Activated CD4-positive, alpha-beta T cell treated with anti-CD3 and anti-CD28 coated beads, Interleukin-2, amount 10 ng/mL, durations not matched to agents 24 days and 14 days (primary cell): ENCODE measurements at places on chromosomes 6 and 20. TPM values are rescaled to one million over a fixed set of nuclear protein-coding genes. Genes with fewer than 3 reads are reported as not detected.

DNA sequence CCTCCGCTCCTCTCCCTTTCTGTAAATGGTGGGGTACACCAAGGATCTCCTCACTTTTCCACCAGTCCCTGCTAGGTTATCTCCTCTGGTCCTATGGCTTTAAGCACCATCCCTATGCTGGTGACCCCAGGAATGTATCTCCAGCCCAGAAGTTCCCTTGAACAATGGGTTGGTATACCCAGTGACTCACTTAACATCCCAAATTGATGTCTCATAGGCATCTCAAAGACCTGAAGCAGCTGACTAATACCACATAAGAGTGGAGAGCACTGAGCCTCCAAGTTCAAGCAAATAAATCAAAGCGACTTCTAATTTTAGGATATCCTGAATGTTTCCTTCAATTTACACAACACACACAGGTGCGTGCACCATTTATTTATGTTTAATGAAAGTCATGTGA, 48.3 kb downstream of the ADGRF1 start:
- no peak overlapping the region for H3K4me3 ChIP-seq
- H3K27me3 ChIP-seq: peaks cover 8% of the 10 kb centered on the region
- no peak overlapping the region for H3K27ac ChIP-seq
- no peaks in the 10 kb centered on the region for H3K4me1 ChIP-seq
- DNase-seq: no peak

The RIMS4 gene
- not detected in 2 replicates for total RNA-seq

- H3K4me3 ChIP-seq: no peak overlapping the region
- no peak for DNase-seq
- no peaks in the 10 kb centered on the region for H3K27me3 ChIP-seq
- H3K4me1 ChIP-seq: peaks cover 20% of the 10 kb centered on the region
- H3K36me3 ChIP-seq: no peaks in the 10 kb centered on the region
Observed at GRCh38 chr6:163438940-163439335, 24.4 kb downstream of the QKI start.

DNA sequence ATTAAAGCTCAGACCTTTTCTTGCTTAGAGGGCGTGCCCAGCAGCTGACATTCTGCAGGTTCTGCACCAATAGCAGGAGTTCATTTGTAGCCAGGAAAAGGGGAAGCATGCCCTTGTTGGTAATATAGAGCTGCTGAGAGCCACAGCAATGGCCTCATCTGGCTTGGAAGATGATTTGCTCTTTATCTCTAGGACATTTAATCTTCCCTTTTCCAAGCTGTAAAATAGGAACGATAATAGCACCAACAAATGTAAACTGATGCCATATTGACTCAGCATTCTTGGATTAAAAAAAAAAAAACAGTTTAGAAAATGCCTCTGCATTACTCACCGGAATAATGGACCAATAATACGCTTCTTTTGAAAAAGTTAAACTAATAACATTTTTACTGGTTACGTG, 93.4 kb upstream of the SLC2A12 start:
- no peaks in the 10 kb centered on the region for H3K4me1 ChIP-seq
- no peak for DNase-seq
- peaks cover 12% of the 10 kb centered on the region for H3K27me3 ChIP-seq
- H3K27ac ChIP-seq: no peak overlapping the region

- H3K27ac ChIP-seq: peak overlapping the region; percentile 29
- DNase-seq: no peak
- no peaks in the 10 kb centered on the region for H3K27me3 ChIP-seq
- no peak overlapping the region for H3K4me3 ChIP-seq
- no peaks in the 10 kb centered on the region for H3K36me3 ChIP-seq
Observed at GRCh38 chr6:129501740-129502660, 208.0 kb downstream of the ARHGAP18 start.

The HLA-DRB5 gene
- 5.1 and 6.0 TPM in 2 replicates for total RNA-seq

The GSTA3 gene
- total RNA-seq: not detected in 2 replicates

The CTCFL gene
- not detected in 2 replicates for total RNA-seq

- H3K4me1 ChIP-seq: peaks cover 17% of the 10 kb centered on the region
- no peak for DNase-seq
- peak overlapping the region; percentile 3 for H3K4me3 ChIP-seq
Observed at GRCh38 chr20:53679597-53680309, 86.1 kb upstream of the ZNF217 start.

- no peak for DNase-seq
- H3K27ac ChIP-seq: no peak overlapping the region
- no peak overlapping the region for H3K4me3 ChIP-seq
- peaks cover 4% of the 10 kb centered on the region for H3K27me3 ChIP-seq
Observed at GRCh38 chr6:33757906-33758305, 11.2 kb upstream of the IP6K3 start.

GRCh38 chr6:89610149-89610642, 28.4 kb downstream of the LYRM2 start:
- DNase-seq: peak; percentile 93
- H3K4me1 ChIP-seq: peaks cover 12% of the 10 kb centered on the region
- no peak overlapping the region for H3K27ac ChIP-seq
- no peaks in the 10 kb centered on the region for H3K27me3 ChIP-seq

- no peak for DNase-seq
- H3K4me1 ChIP-seq: no peaks in the 10 kb centered on the region
- no peak overlapping the region for H3K27ac ChIP-seq
- H3K36me3 ChIP-seq: no peaks in the 10 kb centered on the region
- peaks cover 6% of the 10 kb centered on the region for H3K27me3 ChIP-seq
Observed at GRCh38 chr6:100281471-100281901, 183.2 kb downstream of the SIM1 start.

DNA sequence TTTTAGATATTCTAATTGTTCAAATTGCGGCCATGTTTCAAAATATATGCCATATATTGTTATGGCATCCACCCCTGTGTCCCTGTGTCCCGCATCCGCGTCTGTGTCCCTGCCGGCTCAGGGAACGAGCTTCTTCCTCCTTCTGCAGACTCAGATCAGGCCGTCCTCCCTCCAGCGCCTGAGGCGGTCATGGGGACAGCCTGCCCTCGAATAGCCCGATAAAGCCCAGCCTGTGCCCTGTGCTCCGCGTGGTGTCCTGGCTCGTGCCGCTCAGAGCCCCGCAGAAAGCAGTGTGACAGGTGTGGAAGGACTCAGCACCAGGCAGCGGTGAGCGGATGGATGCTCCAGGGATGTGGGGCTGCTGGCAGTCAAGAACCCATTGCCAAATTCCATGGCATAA, 663.4 kb upstream of the DEFB115 start:
- no peaks in the 10 kb centered on the region for H3K36me3 ChIP-seq
- no peak for DNase-seq
- no peak overlapping the region for H3K4me3 ChIP-seq
- H3K4me1 ChIP-seq: no peaks in the 10 kb centered on the region
- no peaks in the 10 kb centered on the region for H3K27me3 ChIP-seq

- H3K4me1 ChIP-seq: no peaks in the 10 kb centered on the region
- DNase-seq: no peak
- no peaks in the 10 kb centered on the region for H3K27me3 ChIP-seq
Observed at GRCh38 chr6:68868646-68869045, 233.6 kb downstream of the ADGRB3 start.

The DNMT3B gene
- 1.1 and 1.3 TPM in 2 replicates for total RNA-seq

GRCh38 chr6:156597095-156597494, 180.1 kb upstream of the ARID1B start:
- no peak overlapping the region for H3K4me3 ChIP-seq
- H3K27ac ChIP-seq: no peak overlapping the region
- DNase-seq: no peak
- H3K4me1 ChIP-seq: no peaks in the 10 kb centered on the region
- peaks cover 11% of the 10 kb centered on the region for H3K27me3 ChIP-seq
- H3K36me3 ChIP-seq: no peaks in the 10 kb centered on the region

DNA sequence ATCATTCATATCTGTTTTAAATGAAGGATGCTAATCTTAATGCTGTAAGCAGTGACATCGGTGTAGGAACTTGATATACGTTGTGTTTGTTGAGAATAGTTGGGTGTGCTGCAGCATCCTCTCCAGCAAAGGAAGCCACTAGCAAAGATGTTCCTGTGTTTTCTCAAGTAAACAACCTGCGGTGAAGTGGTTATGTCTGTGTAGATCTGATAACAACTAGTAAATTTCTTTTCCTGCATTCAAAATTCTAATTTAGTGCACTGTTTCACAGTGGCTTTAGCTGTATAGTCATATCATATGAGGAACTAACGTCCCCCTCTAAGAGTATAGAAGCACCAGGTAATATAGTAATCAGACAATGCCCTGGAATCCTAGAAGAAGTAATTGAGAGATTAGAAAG, 38.7 kb downstream of the NCOA7 start:
- H3K27me3 ChIP-seq: no peaks in the 10 kb centered on the region
- peak overlapping the region; percentile 17 for H3K4me3 ChIP-seq
- peaks cover 11% of the 10 kb centered on the region for H3K36me3 ChIP-seq
- peaks cover 56% of the 10 kb centered on the region for H3K4me1 ChIP-seq

The NR2E1 gene
- total RNA-seq: not detected in 2 replicates

GRCh38 chr6:167152862-167153261, 4.9 kb downstream of the GPR31 start:
- H3K27ac ChIP-seq: no peak overlapping the region
- H3K4me3 ChIP-seq: no peak overlapping the region
- peaks cover 11% of the 10 kb centered on the region for H3K4me1 ChIP-seq
- H3K27me3 ChIP-seq: peaks cover 4% of the 10 kb centered on the region
- no peaks in the 10 kb centered on the region for H3K36me3 ChIP-seq

GRCh38 chr6:39088331-39088730, 26.7 kb downstream of the SAYSD1 start:
- H3K27ac ChIP-seq: no peak overlapping the region
- peaks cover 63% of the 10 kb centered on the region for H3K27me3 ChIP-seq
- peak; percentile 69 for DNase-seq
- H3K36me3 ChIP-seq: no peaks in the 10 kb centered on the region
- peaks cover 18% of the 10 kb centered on the region for H3K4me1 ChIP-seq

The ABHD16B gene
- 0.19 TPM in 1 of 2 replicates, not detected in the other for total RNA-seq

- no peaks in the 10 kb centered on the region for H3K36me3 ChIP-seq
- no peak overlapping the region for H3K4me3 ChIP-seq
- H3K27ac ChIP-seq: no peak overlapping the region
- peak; percentile 88 for DNase-seq
- H3K4me1 ChIP-seq: no peaks in the 10 kb centered on the region
Observed at GRCh38 chr20:38692436-38693411, 31.6 kb upstream of the SLC32A1 start.

The THEMIS gene
- total RNA-seq: 14.3 and 15.3 TPM in 2 replicates

GRCh38 chr6:146859795-146860495, 261.2 kb downstream of the ADGB start:
- no peak overlapping the region for H3K4me3 ChIP-seq
- no peaks in the 10 kb centered on the region for H3K36me3 ChIP-seq
- peaks cover 11% of the 10 kb centered on the region for H3K4me1 ChIP-seq
- no peak overlapping the region for H3K27ac ChIP-seq
- peaks cover 2% of the 10 kb centered on the region for H3K27me3 ChIP-seq

DNA sequence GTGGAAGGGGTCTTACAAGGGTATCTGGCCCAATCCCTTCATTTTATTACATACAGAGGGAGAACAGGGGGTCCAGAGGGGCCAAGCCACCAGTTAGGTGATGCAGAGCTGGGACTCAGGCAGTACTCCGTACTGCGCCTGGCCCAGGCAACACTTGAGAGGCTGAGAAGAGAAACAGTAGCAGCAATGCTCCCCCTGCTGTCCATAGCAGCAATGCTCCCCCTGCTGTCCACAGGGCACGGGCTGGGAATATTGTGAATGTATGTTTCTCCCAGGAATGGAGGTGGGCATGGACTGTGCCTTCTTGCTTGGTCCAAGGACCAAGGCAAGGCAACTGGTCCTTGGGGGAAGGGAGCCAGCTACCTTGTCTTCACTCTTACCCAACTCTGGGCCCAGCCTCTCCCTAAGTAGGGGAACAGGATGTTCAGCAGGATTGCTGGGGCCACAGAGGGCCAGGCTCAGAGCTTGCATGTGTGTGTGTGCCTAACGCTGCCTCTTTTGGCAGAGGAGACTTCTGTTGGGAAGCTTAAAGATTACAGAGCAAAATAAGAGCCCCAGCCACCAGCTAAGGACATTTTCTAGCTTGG, 14.8 kb upstream of the FAM83C start:
- DNase-seq: peak; percentile 80
- H3K27ac ChIP-seq: peak overlapping the region; percentile 92
- no peak overlapping the region for H3K4me3 ChIP-seq

The IL17F gene
- not detected in 2 replicates for total RNA-seq

- H3K4me3 ChIP-seq: no peak overlapping the region
- DNase-seq: no peak
- H3K4me1 ChIP-seq: peaks cover 34% of the 10 kb centered on the region
Observed at GRCh38 chr6:42281570-42281969, 63.9 kb upstream of the MRPS10 start.

The NOL7 gene
- 103 and 104 TPM in 2 replicates for total RNA-seq

The SPATA25 gene
- 0.47 and 1.8 TPM in 2 replicates for total RNA-seq

The TSPO2 gene
- not detected in 2 replicates for total RNA-seq

- H3K27me3 ChIP-seq: no peaks in the 10 kb centered on the region
- H3K36me3 ChIP-seq: no peaks in the 10 kb centered on the region
- no peak overlapping the region for H3K27ac ChIP-seq
- DNase-seq: peak; percentile 37
- H3K4me1 ChIP-seq: no peaks in the 10 kb centered on the region
- H3K4me3 ChIP-seq: no peak overlapping the region
Observed at GRCh38 chr6:169132352-169132940, 121.2 kb downstream of the THBS2 start.

- no peak for DNase-seq
- H3K27me3 ChIP-seq: no peaks in the 10 kb centered on the region
- H3K36me3 ChIP-seq: no peaks in the 10 kb centered on the region
- no peak overlapping the region for H3K27ac ChIP-seq
- H3K4me3 ChIP-seq: no peak overlapping the region
- H3K4me1 ChIP-seq: peaks cover 10% of the 10 kb centered on the region
Observed at GRCh38 chr20:16541226-16541625, 32.0 kb downstream of the KIF16B start.

The CDSN gene
- total RNA-seq: not detected in 2 replicates

DNA sequence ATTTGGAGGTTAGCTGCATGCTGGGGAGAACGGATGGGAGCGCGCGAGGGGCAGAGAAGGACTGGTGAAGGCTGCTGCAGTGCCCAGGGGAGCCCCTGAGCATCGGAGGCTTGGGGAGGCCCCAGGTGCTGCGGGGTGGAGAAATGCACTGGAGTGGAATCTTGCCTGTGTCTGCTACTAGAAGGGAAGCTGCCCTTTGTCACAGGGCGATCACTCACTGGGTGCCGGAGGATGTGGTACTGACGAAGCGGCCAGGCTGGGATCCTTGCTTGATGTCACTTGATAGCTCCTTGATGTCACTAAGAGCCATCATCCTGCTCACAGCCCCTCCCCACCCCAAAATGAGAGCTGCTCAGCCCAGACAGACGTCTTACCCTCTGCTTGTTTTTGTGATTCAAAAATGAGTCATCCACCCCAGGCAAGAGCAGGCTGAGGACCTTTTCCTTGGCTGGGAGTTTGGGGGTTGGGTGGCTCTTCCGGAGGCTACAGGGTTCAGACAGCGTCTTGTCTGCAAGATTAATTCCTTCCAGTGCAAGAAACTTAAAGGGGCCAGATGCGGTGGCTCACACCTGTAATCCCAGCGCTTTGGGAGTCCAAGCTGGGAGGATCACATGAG, 62.6 kb upstream of the PMEPA1 start:
- H3K4me1 ChIP-seq: peaks cover 2% of the 10 kb centered on the region
- DNase-seq: peak; percentile 70
- H3K27ac ChIP-seq: no peak overlapping the region
- peaks cover 16% of the 10 kb centered on the region for H3K27me3 ChIP-seq

DNA sequence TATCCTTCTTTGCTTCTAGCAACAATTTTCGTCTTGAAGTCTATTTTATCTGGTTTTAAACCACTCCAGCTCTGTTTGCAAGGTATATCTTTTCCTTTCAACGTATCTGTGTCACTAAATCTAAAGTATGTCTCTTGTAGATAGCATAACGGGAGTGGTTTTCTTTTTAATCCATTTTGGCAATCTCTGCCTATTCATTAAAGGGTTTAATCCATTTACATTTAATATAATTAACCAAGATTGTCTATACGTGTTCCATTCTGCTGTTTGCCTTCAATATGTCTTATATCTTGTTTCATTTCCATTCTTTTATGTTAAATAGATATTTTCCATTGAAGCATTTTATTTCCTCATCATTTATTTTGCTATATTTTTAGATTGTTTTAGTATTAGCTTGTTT, 587.9 kb downstream of the C6orf118 start:
- no peak overlapping the region for H3K4me3 ChIP-seq
- H3K27ac ChIP-seq: no peak overlapping the region
- H3K27me3 ChIP-seq: no peaks in the 10 kb centered on the region
- H3K4me1 ChIP-seq: no peaks in the 10 kb centered on the region
- DNase-seq: no peak
